Stimulated activated CD4-positive, alpha-beta T cell treated with anti-CD3 and anti-CD28 coated beads, Interleukin-12 subunit alpha, Interleukin-12 subunit beta, amount 100 ng/mL, for 48 hours (primary cell): ENCODE measurements at places on chromosomes 6 and 20.

DNA sequence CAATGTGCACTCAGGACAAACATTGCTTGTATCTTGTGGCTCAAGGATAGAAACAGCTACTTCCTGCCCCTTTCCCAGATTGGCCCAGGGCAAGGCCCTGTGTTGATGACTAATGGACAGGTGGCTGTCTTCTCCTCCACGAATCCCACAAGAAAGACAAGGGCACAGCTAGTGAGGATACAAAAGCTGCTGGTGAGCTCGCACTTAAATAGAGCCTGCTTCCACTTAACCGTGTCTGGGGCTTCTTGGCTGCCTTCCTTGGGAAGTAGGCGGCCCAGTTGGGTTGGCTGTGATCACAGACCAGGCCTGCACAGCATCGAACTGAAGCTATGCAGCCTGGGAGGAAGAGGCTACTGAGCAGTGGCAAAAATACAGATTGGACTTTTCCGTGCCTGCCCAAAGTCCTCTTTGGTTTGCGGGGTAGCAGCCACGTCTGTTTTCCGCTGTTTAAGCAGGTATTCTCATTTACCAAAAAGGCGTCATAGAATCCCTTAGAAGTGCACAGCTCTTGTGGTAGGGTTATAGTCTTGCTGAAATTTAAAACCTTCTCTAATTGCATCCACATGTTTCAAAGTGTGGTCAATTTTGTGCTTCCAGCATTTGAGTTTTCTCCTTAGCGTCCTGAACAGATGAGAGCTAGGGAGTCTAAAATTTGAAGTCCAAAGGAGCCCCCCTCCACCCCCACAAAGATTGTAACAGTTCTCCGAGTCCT, 23.0 kb upstream of the NAA20 start:
- no peak for DNase-seq

GRCh38 chr6:33200219-33201146, at the start of the genes RXRB and SLC39A7:
Gene RXRB, minus strand, starts transcription at chr6:33200665. Its CDS starts 189 bp downstream, at chr6:33200476.
Gene SLC39A7, plus strand, starts transcription at chr6:33200867. Its CDS starts 379 bp downstream, at chr6:33201246.
- DNase-seq: peak; percentile 99

DNA sequence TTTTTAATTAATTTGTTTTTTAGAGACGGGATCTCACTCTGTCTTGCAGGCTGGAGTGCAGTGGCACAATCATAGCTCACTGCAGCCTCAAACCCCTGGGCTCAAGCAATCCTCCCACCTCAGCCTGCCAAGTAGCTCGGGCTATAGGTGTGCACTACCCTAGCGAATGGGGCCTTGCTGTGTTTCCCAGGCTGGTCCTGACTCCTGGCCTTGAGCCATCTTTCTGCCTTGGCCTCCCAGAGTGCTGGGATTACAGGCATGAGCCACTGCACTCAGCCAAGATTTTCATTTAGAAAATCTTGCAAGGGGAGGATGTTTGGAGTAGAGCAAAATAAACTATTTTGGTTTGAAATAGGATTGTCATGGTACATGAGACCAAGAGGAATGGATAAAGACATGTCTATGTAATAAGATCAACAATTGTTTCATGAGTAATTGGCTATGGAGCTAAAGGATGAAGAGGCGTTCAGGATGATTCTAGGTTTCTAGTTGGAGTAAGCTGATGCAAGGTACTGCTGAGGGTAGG, 237.8 kb downstream of the UST start:
- no peak for DNase-seq

GRCh38 chr6:100023798-100024197, 29.8 kb upstream of the MCHR2 start:
- no peak for DNase-seq

GRCh38 chr6:41730531-41731436, 4.6 kb downstream of the TFEB start:
- DNase-seq: no peak
